ENCODE measurements at places on chromosomes 12 and 14.
A peak's percentile ranks its signal among the peaks of the same experiment; 100 is the strongest.

DNA sequence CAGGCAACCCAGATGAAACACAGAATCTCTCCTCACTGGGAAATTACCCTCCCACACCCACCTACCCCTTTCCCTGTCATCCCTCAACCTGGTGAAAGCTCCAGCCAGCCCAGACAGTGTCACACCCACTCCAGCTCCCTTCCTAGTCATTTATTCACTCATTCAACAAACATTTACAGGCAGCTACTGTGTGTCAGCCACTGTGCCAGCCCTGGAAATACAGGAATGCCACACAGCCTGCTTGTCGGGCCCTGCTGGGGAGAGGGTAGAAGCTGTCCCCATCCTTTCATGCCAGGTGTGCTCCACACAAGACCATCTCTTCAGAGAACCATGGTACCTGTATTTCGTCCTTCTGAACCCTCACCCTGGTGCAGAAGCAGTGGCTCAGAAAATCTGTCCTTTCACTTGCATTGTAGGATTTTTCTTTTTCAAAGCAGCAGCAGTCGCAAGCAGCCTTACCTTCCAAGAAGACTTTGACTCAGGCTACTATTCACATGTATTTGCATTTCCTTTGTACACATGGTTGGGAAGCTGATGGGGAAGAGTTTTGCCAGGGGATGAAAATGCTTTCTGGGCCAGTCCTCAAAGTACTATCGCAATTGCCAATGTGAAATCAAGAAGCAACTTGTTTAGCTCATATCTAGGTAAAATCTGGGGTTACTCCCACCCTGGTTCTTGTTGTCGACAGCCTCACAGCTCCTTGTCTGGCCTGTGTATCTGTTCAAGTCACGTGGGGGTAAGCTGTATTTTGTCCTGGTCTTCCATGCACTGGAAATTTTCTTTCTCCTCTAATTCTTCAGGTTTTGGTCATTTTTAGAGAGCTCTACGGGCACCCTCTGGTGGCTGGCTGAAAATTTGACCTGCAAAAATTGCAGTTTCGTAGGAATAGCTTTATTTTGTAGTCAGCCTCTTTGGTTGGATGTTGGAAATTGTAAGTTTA lies 147.4 kb upstream of the EGLN3 start:
- peak; percentile 81 for DNase-seq

DNA sequence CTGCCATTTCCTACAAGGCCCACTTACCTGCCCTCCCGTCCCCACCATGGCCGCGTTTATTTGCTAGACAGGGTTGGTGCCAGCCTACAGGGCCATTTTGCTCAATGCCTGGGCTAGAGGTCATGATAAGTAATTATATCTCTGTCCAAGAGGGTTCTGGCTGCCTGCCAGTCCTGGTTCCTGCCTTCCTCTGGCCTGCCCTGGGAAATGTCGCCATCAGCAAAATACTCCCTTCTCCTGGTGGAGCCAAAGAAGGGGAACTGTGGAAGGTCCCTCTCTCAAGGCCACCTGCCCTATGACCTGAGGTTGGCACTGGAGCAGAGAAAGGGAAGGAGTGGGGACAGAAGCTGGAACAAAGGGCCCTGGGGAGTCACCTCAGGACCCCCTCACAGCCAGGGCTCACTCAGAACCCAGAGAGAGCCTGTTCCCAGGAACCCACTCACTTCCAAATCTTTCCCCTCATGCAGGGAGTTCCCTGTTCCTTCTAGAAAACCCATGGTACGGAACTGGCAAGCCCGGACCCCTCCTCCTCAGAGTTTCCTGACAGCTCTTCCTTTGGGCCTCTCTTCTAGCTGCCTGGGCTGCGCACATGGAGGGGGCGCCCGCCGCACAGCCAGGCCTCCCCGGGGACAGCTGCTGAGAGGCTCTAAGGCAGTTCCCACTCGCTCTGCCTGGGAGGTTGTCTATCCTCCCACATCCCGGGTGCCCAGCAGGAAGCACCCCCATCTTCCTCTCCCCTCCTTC lies 280.5 kb downstream of the DPF3 start:
- peak; percentile 32 for DNase-seq

DNA sequence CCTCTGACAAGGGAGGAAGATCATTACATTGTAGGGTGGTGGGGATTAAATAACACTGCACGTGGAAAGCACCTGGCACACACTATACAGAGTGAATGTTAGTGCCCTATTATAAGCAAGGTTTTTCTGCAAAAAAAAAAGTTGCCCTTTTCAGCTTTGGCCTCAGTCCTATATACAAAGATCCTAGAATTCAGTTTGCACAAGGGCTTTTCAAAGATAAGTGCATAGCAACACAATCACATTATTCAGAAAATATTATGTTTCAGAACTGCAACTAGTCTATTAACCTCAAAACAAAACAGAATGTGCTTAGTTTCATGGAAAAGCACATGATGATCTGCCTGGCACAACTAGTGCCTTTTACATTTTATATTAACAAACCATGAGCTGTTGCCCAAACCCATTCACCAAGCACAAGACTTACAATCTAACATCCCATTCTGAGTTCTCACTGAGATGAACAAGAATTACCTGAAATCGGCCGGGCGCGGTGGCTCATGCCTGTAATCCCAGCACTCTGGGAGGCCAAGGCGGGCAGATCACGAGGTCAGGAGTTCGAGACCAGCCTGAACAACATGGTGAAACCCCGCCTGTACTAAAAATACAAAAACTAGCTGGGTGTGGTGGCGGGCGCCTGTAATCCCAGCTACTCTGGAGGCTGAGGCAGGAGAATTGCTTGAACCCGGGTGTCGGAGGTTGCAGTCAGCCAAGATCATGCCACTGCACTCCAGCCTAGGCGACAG lies 1.8 kb downstream of the TM7SF3 start:
- DNase-seq: no peak

- DNase-seq: no peak
Measured at GRCh38 chr12:81270385-81270784, 192.5 kb downstream of the ACSS3 start.

DNA sequence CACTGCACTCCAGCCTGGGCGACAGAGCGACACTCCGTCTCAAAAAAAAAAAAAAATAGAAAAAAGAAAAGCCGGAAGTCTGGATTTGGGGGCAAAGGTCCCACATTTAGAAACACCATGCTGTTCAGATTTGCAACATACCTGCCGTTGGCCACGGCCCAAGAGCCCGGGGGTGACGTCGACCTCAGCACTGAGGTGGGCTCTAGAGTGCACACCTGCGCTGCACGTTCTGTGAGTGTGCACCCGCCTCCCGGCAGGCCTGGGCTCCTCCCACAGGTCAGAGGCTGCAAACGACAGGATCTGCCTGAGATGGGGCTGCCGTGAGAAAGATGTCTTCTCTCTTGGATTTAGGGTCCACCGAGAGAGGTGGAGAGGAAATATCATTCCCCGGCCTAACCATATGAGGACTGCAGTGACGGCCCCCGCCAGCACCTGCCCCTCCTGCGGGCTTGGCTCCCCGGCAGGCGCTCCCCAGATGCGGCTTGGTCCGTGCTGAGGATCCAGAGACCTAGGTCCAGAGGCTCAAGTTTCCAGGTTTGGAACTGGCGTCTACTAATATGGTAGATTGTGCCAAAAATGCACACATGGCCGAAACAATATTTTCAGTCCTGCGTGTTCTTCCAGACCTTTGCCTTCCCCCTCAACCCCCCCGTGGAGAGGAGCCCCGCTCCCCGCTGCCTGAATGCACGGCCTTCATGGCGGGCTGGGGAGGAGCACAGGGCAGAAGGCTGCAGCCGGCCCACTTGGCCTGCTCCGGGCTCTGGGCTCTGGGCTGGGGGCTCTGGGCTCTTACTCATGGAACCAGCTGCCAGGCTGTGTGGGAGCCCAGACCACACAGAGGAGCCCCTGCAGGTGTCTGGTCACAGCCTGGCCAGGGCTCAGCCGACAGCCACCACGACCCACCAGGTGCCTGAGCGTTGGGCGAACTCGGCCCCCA lies 58.8 kb upstream of the FBRSL1 start:
- DNase-seq: no peak

- DNase-seq: peak; percentile 25
Measured at GRCh38 chr14:80475074-80475473, 263.8 kb upstream of the DIO2 start.

DNA sequence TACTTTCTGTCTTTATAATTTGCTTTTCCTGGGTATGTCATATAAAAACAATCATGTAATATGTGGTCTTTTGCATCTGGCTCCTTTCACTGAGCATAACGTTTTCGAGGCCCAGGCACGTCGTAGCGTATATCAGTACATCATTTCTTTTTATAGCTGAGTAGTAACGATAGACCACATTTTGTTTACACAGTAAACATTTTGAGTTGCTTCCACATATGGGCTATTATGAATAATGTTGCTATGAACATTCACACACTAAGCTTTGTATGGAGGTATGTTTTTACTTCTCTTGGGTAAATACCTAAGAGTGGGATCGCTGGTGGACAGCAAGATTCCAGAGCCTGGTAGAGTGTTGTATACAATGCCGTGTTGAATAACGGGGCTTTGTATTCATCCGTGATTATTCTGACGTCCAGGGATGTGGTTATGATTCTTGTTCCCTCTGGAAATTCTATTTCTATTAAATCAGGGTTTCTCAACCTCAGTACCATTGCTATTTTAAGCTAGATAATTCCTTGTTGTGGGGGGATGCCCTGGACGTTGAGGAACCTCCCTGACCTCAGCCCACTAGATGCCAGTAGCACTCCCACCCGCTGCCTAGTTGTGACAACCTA lies 38.9 kb upstream of the CIT start:
- no peak for DNase-seq

DNA sequence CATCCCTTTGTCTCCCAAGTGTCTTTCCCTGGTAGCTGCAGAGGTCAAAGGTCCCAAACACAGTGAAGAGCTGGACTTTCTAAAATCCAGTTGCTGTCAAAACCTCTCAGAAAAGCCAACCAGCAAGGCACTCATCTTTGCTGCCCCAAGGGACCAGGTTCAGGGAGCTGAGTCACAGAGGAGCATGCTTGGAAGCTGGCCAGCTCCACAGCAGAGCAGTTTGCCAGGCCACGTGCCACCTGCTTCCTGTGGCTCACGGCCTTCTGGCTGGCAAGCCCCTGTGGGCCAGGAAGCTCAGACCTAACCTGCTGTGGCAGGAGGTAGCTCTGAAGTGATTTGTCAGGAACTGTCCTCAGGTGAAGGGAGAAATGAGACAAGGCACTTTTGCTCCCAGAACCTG lies 3.6 kb downstream of the ISCU start:
- DNase-seq: peak; percentile 91

DNA sequence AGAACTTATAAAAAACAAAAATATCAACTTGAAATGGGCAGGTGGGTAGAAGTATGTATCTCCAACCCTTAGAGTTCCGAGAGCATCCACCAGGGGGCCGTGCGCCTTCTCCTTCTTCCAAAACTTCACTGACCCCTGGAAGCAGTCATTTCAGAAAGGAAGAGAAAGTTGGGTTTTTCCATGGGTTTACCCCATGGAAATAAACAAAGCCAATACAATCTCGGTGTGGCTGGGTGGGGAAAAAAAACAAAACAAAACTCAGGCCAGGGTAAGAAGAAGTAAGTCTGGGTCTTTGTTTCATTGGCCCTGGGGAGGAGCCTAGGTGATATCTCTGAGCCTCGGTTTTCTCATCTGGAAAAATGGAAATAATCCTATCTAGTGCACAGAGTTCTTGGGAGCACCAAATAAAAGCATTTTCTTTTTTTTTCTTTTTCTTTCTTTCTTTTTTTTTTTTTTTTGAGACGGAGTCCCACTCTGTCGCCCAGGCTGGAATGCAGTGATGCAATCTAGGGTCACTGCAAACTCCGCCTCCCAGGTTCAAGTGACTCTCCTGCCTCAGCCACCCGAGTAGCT lies 33.6 kb upstream of the HNF1A start:
- peak; percentile 47 for DNase-seq

DNA sequence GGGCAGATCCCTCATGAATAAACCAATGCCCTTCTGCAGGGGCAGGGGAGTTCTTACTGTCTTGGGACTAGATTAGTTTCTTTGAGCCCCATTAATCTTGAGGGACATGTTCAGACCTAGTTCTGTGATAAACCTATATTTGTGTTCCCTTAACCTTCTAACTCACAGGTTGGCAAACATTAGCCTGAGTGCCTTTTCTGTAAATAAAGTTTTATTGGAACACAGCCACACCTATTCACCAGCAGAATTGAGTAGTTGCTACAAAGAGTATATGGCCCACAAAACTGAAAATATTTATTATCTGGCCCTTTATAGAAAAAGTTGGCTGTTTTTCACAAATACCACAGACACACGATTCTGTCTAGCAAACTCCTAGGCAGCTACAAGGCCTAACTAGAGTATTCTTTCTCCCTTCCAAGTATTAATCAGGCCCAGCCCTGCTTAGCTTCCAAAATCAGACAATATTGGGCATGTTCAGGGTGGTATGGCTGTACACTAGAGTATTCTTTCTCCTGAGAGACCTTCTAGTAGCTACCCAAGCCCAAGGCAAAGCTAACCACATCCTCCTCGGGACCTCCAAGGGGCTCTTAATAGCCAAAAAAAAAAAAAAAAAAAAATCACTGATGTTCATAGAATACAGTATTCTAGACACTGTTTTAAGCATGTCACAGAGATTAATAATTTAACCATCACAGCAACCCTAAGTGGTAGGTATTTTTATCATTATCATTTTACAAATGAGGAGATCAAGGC lies 199.3 kb upstream of the PWP1 start:
- no peak for DNase-seq

GRCh38 chr12:116426391-116427136 lies 132.6 kb upstream of the MAP1LC3B2 start:
- DNase-seq: peak; percentile 97

- no peak for DNase-seq
Measured at GRCh38 chr12:27711967-27712366, 1.3 kb downstream of the MRPS35 start.

GRCh38 chr12:15208871-15209656 lies 12.2 kb downstream of the RERG start:
- DNase-seq: peak; percentile 21

- DNase-seq: peak; percentile 35
Measured at GRCh38 chr12:48003226-48004052, 837 bp downstream of the COL2A1 start.

- no peak for DNase-seq
Measured at GRCh38 chr12:93032758-93033157, 103.7 kb upstream of the EEA1 start.

DNA sequence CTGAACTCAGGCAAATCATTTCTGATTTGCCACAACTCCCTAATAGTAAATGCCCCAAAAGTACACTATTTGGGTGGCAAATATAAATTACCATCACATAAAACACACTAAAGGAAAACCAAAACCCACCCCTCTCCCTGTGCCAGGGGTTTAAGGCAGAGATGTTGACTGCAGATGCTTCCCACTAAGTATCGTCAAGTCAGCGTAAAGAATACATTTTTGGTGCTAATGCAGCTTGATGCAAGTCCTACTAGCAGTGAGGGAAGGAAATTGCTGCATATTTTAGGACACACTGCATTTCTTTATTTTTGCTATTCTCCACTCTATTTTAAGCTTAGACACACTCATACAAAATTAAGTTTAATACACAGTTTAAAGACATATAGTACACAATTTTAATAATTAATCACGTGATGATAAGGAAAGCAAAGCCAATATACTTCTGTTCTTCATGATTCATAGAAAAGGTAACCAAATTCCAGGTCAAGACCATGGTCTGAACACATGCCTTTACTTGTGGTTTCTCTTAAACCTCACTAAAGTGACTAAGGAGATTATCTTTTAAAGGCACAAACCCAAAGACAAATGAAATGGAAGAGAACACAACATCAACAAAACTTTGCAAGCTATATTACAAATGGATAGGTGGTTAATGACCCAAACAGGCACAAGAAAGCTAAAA lies 162.2 kb downstream of the STXBP6 start:
- DNase-seq: peak; percentile 54

GRCh38 chr14:104776961-104777807 lies 18.4 kb downstream of the AKT1 start:
- peak; percentile 30 for DNase-seq

GRCh38 chr14:44863271-44863670 lies 98.5 kb downstream of the KLHL28 start:
- DNase-seq: no peak

GRCh38 chr12:26345471-26346003 lies 150.2 kb downstream of the SSPN start:
- peak; percentile 69 for DNase-seq
